Stimulated activated CD8-positive, alpha-beta memory T cell treated with anti-CD3 and anti-CD28 coated beads, Interleukin-4, amount 100 ng/mL, for 48 hours (primary cell): ENCODE measurements at places on chromosomes 6 and 20.

GRCh38 chr20:18077157-18077556 lies 19.4 kb upstream of the OVOL2 start:
- DNase-seq, result no peak

- DNase-seq, result no peak
These were observed 239.2 kb downstream of the SYNDIG1 start for GRCh38 chr20:24708411-24709295.

GRCh38 chr6:11271228-11272020 lies 39.0 kb upstream of the NEDD9 start:
- DNase-seq, result no peak

DNA sequence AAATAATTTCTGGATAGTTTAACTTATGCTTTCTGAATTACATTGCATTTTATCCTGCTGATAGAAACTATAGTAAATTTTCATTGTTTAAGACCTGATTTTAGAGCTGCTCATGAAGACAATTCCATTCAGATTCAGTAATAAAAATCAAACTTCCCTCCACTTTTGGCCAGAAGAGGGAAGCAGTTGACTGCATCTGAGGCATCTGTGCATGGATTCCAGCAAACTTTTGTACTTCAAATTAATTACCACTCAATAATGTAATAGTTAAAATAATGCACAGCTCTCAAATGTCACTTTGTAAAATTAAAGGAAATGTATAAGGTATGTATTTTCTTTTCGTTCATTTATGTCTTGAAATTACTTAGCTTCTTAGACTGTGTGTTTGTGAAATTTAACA lies 64.2 kb upstream of the SLC35B3 start:
- DNase-seq, result no peak

DNA sequence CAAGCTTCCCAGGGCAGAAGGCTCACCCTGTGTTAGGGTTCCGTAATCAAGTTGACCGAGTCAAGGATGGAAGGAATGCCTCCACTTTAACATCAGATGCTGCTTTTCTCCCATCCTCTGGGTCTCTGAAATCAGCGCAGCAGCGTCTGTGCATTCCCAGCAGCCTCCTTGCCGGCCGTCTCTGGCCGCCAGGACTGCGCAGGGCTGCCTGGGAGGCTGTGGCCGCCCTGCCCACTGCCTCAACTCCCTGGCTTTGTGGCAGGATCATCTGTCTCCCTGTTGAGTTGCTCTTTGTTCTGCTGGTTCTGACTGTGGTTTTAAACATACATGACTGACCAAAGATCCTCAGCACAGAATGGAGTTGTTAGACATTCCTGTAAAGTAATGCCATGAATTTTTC lies 56.5 kb downstream of the DLL1 start:
- DNase-seq, result no peak
